ENCODE measurements at places on chromosomes 1 and 21. TPM values are rescaled to one million over a fixed set of nuclear protein-coding genes. Genes with fewer than 3 reads are reported as not detected.

- no peak for DNase-seq
Measured at GRCh38 chr1:8745749-8746390, 71.6 kb downstream of the RERE start.

GRCh38 chr1:198932351-198932991 lies 293.6 kb downstream of the PTPRC start:
- DNase-seq = no peak

GRCh38 chr1:150142083-150142482 lies 7.6 kb upstream of the PLEKHO1 start:
- DNase-seq = no peak

CR1 gene
- 11.3 TPM for total RNA-seq

Measured in left cardiac atrium (tissue), 4 donors.